ENCODE measurements at places on chromosomes 2 and 18.

GRCh38 chr2:157929871-157930667, 53.9 kb upstream of the ACVR1 start:
- DNase-seq, result no peak

GRCh38 chr2:223008162-223008561, 43.8 kb upstream of the KCNE4 start:
- peak; percentile 32 for DNase-seq

DNA sequence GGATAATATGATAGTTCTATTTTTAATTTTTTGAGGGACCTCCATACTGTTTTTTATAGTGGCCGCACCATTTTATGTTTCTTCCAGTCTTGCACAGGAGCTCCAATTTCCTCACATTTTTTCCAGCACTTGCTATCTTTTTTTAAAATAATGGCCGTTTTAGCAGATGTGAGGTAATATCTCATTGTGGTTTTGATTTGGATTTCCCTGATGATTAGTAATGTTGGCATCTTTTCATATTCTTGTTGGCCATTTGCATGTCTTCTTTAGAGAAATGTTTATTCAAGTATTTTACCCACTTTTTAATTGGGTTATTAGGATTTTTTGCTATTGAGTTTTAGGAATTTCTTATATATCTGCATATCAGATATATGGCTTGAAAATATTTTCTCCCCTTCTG, 29.9 kb upstream of the NAPG start:
- DNase-seq, result no peak

DNA sequence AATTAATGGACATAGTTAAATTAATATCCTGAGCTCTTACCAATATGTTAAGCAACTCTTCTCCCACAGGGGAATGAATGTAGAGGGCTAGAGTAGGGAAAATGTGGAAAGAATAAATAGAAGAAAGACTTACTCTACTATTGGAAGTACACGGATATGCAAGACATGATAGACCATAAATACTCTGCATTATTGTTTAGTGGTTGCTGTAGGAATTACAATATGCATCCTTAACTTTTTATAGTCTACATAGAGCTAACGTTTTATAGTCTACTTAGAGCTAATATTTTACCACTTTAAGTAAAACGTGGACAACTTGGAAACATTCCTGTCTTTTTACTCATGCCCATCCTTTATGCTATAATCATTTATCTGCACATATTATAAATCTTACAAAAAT, 163.8 kb upstream of the GALNT5 start:
- DNase-seq, result no peak

DNA sequence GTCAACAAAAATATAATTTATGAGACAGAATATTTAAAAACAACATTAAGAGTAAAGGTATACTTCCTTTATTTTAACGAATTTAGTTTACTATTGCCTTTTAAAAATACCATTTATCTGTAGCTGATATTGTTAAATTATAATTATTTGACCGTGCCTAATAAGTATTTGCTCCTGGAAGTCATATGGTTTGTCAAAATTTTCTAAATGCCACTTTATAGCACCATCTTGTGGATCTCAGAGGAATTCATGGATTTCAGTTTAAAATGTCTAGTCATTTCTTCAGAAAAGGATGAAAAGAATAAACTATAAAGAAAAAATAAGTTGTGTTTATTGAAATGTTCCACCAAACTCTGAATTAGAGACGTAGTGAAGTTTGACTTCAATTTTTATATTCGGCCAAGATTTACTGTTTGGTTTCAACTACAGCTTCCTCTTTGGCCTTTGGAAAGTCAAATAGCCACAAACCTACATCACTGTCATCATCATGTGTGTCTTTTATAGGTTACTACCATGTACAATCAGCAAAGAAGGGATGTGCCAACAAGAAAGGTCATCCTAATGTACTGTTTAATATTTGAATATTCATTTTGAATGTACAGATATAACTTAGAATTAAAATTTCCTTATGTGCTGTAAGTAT, 10.3 kb upstream of the FTCDNL1 start:
- DNase-seq, result peak; percentile 33

DNA sequence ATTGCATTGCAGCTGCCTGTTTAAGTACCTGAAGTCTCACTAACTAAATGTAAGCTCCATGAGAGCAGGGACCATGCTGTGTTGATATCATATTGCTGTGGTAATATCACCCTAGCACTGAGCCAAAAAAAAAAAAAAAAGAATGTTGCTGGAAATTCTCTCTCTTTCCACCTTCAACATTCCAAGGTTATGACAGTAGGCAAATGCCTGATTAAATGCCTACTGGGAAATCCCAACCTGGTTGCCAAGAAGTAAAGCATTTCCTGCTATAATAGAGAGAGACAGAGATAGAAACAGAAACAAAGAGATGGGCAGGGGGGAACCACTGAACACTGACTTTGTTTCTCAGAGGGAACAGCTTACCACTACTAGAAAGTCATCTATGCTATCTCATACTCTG, 1604.2 kb downstream of the LRP1B start:
- peak; percentile 8 for DNase-seq

- DNase-seq, result no peak
These were observed 33.7 kb downstream of the RAMP1 start for GRCh38 chr2:237892984-237893595.

DNA sequence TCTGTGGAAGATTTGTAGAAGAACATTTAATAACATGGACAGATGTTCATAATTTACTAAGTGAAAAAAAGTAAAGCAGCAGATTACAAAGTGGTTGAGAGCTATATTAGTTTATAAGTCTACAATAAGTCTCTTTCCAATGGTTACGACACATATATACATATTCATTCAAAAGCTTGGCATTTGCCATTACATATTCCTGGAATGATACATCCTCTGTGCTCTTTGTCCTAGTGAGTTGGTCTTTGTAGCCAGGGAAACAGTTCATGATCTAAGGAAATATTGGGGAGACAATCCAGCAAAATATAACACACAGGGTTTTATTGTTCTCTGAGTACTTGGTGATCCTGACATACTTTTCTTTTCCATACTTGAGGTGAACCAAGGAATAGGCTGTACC, 32.5 kb upstream of the SOS1 start:
- DNase-seq, result no peak

GRCh38 chr2:162174746-162175145, 22.7 kb upstream of the GCG start:
- DNase-seq, result no peak

- DNase-seq, result no peak
These were observed 12.3 kb upstream of the ROCK2 start for GRCh38 chr2:11356764-11357163.

DNA sequence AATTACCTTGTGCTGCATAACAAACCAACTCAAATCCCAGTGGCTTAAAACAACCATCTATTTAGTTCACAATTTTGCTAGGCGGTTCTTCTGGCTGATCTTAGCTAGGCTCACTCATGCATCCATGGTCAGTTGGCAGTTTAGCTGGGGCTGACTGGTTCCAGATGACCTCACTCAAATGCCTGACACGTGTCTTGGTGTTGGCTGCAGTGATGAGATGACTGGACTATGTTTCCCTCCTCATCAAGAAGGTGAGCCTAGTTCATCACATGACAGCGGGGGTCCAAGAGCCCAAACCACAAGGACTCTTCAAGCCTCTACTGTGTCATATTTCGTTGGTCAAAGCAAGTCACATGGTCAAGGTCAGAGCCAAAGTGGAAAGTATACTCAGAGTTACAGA, 42.7 kb upstream of the ACTR3 start:
- peak; percentile 59 for DNase-seq

DNA sequence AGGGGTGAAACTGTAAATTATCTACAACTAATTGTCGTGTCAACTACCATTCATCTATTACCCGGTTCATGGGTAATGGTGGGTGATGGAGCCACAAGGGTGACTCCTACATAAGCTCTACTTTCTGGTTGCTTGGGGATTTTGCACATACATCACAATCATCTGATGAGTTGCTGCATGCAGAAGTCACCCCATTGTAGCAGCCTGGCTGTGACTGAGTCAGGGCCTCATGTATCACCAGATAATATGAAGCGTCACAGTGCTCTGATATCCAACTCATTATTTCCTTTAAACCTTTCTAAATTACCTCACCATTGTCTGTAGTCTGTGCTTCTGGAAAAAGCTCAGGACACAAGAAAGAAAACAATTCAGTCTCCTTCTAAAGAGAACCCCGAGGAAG, 32.4 kb upstream of the GORASP2 start:
- DNase-seq, result no peak

DNA sequence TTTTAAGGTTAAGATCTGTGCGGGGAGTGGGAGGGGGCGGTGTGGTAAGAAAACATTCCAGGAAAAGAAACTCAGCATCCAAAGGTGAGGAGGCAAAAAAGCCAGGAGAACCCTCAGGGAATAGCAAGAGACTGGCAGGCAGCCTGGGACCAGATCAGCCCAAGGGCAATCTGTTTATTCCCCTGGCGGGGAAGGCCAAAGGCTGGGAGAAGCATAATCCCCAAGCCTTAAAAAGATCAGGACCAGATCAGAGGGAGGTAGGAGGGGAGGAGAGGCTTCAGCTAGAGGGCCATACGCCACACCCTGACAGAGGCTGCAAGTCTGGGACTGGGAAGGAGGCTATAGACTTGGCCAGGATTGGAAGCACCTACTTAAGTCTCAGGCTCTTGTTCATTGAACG, 163.0 kb upstream of the PXDN start:
- no peak for DNase-seq

DNA sequence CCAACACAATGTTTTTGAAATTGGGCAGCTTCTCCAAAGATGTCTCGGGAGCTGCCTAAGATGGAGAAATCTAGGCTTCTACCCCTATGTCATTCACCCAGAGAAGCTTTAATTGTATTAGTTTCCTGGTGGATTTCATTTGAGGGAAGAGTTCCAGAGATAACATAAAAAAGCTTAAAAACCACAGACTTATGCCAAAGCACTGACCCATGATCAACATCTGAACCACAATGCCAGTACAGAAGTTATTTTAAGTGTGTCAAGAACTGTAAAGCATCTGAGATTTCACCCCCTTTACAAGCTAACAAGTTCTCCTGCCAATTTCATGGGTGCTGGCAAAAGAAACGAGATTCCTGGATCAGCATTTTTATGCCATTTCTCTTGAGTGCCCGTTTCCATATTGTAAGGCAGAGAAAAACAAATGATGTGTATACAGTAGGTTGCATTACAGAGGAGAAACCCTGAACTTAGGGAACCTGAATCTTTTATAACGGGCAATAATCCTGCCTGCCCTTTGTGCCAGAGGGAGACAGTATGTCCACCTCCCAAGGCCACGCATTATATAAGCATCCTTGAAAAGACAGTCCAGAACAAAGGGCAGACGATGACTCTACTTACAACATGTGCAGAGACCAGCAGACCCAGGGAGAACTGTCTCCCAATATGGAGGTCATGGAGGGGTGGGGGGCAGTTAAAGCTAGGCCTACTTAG, 44.1 kb downstream of the MREG start:
- no peak for DNase-seq

DNA sequence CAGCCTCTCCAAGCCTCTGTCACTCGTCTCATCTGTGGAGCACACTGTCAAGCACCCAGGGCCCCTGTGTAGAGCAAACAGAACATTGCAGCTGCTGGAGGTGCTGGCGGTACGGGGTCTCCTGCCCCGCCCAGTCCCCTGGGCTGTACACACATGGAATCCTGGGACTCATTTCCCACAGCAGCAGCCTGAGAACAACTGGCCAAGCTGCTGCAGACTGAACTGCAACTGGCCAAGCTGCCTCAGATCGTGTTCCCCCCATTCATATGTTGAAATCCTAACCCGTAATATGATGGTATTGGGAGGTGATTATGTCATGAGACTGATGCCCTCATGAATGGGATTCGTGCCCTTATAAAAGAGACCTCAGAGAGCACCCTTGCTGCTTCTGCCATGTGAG, 130.5 kb downstream of the NCK2 start:
- no peak for DNase-seq

GRCh38 chr2:143716522-143716921, 587.3 kb downstream of the ARHGAP15 start:
- DNase-seq, result no peak

- no peak for DNase-seq
These were observed 231.6 kb upstream of the NT5C1B start for GRCh38 chr2:18820966-18821365.

DNA sequence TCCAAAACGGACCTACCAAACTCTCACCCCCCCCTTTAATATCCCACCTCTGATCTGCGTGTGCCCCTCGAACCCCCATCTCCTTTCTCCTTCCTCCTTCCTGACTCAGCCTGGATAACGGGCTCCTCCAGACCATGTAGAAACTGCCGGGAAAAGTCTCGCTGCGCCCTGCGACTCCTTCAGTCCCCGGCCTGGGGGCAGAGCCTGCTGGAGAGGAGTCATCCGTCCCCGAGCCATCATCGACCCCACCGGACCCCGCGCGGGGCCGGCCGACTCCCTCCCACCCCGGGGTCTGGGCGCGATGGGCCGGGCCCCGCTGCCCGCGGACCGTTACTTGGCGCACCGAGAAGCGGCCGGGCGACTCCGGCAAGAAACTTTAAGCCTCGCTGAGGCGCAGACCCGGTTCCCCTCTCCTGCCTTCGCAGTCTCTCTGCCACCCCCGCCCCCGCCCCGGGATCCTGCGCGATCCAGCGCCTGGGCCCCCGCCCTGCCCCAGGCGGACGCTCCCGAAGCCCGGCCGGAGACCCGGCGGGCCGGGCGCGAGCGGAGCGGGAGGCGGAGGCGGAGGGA, 3.4 kb downstream of the ZEB2 start:
- DNase-seq, result no peak

- peak; percentile 73 for DNase-seq
These were observed 46.2 kb upstream of the SERPINE2 start for GRCh38 chr2:224085246-224085645.

DNA sequence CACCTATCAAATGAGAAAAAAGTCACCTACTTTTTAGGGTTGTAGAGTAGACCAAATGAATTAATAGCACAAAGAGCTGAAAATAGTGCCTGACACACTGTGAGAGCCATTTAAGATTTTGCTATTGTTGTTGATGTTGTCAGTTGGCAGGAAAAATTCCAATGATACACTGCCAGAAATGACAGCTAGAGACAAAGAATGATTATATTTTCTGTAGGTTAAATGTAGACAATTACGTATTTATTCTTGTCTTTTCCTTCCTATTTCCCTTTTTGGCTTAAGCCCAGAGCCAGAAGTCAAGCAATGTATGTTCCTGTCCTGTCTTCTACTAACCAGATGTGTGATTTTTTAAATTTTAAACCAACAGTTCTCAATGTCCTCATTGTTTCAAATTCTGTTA, 17.2 kb downstream of the NRXN1 start:
- no peak for DNase-seq

GRCh38 chr18:58525928-58526424, 102.9 kb downstream of the ALPK2 start:
- no peak for DNase-seq

DNA sequence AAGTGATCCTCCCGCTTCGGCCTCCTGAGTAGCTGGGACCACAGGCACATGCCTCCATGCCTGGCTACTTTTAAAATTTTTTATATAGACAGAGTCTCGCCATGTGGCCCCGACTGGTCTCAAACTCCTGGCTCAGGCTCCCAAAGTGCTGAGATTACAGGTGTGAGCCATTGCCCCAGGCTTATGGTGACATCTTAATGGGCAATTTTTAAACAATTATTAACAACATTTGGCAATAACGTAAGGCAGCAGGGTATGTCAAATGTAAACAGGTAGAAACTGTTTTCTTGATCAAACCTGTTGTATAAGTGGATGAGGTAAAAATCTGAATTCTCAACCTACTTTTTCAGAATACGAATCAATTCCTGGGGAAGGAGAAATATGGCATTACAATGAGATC, 11.0 kb downstream of the FECH start:
- no peak for DNase-seq

Measured in AG08395 (cell line).